Left lung (tissue), 14 donors: ENCODE measurements at places on chromosomes 12 and 14. TPM values are rescaled to one million over a fixed set of nuclear protein-coding genes. Genes with fewer than 3 reads are reported as not detected.

GRCh38 chr12:31510034-31510433 lies 80.9 kb downstream of the DENND5B start:
- no peak for DNase-seq

The TAS2R8 gene
- total RNA-seq, result not detected

DNA sequence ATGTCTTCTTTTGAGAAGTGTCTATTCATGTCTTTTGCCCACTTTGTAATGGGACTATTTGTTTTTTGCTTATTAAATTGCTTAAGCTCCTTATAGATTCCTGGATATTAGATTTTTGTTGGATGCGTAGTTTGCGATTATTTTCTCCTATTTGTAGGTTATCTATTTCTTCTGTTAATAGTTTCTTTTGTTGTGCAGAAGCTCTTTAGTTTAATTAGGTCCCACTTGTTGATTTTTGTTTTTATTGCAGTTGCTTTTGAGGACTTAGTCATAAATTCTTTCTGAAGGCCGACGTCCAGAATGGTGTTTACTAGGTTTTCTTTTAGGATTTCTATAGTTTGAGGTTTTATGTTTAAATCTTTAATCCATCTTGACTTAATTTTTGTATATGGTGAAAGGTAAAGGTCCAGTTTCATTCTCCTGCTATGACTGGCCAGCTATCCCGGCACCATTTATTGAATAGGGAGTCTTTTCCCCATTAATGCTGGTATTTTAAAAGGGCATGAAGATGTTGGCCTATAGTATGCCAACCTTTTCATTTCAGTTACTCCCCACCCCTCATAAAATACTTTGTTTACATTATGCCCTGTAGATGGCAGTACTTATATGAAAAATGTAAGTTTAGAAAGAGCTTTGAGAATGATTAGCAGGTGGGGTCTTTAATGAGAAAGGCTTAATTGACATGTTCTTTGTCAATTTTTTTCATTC lies 62.9 kb upstream of the PSMA6 start:
- DNase-seq, result no peak

DNA sequence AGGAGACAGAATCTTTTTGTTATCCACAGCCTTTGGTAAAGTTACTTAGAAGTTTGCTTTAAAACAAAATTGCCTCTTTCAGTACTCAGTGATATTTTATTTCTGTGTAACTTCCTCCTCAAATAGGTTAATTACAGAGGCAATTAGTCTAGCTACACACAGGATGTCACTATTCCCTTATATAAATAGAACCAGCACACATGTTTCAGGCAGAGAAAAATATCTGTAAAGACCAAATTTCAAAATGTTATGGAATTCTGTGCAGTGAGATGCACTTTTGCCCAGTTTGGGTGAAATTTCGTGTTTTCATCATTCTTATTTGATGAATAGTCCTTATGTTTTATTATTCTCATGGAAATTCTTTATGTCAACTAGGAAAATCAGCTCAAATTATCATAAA lies 410.6 kb upstream of the SOX5 start:
- DNase-seq, result no peak

GRCh38 chr12:50258167-50258551 lies 25.2 kb downstream of the LIMA1 start:
- no peak for DNase-seq

GRCh38 chr12:87047691-87048090 lies 791.5 kb upstream of the MGAT4C start:
- DNase-seq, result no peak

The ESR2 gene
- total RNA-seq, result 0.21 TPM

GRCh38 chr12:10130042-10130441 lies at the start of gene CLEC7A:
CLEC7A (minus strand) TSS chr12:10130199; CDS start chr12:10130082, 117 bp downstream.
- DNase-seq, result no peak

DNA sequence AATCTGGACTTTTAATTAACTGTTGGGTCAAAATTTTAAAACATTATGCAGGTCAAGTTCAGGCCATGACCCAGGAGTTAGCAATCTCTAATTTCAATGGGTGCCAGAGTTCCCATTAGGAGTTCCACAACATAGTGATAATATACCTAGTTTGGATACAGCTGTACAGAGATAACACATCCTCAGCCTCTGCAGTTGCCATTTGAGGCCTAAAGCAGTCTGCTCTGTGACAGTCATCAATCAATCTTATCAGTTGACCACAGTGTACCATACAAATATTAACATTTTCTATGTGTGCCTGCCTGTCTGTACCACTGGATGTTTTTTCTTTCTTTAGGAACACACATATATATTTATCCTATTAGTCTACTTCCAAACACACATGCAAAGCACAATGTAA lies 54.0 kb upstream of the BBS10 start:
- no peak for DNase-seq

DNA sequence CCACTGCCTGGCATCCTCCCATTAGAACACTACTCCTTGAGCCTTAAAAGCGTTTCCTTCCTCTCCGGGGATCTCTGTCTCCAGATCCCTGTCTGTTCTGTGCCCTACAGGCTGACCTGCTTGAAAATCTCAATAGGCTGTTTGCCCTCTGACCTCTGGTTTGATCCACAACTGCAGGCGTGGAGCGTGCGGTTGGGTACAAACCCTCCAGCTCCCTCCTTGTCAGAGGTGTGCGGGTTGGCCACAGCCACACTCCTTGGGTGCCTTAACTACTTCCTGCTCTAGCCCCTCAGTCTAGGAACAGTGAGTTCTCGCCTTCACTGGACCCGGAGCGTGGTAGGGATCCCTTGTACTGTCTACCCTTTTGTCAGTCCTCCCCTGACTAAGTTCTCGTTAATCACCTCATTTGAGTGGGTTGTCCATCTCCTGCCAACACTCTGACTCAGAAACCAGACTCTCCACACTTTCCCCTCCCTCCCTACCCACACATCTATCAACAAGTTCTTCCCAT lies 33.1 kb downstream of the CMKLR1 start:
- DNase-seq, result no peak

DNA sequence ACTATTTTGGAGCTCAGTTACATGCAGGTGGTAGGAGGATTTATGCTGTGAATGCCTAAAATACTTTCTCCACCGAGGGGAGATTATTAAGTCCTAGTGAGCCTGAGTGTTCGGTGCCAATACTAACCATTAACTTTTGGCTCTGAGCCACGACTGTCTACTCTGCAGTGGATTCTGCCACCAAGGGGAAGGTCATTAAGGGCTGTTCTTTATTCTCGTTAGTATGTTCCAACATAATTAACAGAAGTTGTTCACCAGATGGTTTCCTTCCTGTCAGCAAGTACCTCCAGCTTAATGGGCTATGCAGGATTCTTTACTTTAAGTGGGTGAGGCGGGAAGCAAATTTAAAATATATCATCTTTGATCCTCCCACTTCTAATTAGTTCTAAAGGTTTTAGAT lies 326.3 kb downstream of the BMP4 start:
- no peak for DNase-seq

- DNase-seq, result peak; percentile 94
Measured at GRCh38 chr14:100850841-100851585, 25.1 kb downstream of the MEG3 start.

The OR6C2 gene
- not detected for total RNA-seq

DNA sequence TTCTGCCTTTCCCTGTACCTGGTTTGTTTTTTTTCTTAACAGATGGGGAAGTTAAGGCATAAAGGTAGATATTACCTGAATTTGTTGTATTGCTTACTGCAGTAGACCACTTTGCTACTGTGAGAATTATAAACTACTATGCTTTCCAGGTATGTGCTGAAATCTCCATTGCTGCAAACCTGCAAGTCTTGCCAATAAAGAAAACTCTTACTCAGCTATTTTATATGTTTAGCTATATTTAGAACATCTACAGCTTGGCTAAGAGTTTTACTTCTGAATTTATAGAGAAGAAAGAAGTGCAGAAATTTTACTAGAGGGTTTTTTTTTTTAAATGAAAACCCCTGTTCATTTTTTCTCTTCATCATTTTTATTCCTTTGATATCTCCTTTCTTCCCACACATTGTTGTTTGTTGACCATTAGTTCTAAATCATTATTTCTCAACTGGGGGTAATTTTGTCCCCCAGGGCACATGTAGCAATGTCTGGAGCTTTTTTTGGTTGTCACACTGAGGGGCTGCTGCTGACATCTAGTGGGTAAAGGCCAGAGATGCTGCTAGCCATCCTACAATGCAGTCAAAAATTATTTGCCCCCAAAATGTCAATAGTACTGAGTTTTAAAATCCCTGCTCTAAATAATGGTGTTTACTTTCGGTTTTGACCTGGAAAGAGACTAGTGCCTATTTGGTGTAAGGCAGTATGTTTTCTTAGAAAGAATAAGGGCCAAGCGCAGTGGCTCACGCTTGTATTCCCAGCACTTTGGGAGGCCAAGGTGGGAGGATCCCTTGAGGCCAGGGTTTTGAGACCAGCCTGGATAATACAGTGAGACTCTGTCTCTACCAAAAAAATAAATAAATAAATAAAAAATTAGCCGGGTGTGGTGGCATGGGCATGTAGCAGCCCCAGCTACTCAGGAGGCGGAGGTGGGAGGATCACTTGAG lies 48.6 kb downstream of the PCNX1 start:
- no peak for DNase-seq

The ASIC1 gene
- 2.1 TPM for total RNA-seq

The ACSM4 gene
- total RNA-seq, result not detected

DNA sequence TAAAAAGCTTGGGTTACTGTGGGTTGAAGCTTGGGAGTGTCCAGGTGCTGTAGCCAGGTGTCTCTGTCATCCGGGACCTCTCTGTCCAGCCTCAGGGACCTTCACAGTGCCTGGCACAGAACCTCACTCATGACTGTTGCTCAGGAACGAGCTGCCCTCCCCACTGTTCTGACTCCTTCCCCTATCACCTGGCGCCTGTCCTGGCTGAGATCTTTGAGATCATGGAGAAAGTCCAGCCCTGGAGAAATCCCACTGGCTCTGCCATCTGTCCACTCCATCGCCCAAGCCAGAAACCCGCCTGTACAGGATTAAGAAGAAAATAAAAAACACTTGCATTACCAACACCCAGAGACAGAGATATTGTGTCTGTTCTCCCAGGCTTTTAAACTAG lies 53.5 kb downstream of the DGLUCY start:
- DNase-seq, result no peak

GRCh38 chr12:75713434-75713833 lies 202.0 kb upstream of the KRR1 start:
- DNase-seq, result no peak

- no peak for DNase-seq
Measured at GRCh38 chr14:49052521-49052920, 533.7 kb downstream of the RPS29 start.

The KRT71 gene
- total RNA-seq, result not detected

DNA sequence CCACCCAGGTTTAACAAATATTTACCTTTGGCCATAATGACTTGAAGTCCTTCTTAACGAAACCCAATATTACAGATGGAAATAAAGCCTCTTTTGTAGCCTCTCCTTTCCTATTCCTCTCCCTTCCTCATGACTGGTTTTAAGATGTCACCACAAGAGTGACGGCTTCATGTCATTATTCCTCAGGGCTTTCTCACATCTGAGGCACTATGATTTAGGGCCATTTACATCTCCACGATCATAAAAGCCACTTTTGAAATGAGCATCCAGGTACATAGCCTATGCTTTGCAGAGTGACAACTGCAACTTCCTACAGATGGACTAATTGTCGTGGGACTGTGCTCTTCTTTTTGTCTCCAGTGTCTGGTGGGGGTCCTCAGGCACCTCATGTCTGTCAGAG lies 32.3 kb upstream of the DACT1 start:
- DNase-seq, result no peak

DNA sequence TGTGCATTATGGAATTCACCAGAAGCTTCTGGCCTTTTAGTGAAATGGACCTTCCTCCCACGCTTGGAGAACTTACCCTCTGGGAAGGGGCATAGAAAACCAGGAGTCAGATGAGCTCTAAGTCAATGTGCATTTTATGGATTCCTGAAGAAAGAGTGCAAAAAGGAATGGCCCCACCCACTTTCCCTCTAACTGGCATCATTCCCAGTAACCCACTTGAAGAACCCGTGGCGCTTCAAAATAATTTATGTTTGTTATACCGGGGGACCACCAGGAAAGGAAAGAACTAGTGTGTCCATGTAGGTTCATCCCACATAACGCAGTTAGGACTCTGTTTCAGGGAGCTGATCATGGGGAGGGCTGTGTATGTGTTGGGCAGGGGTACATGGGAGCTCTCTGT lies 1153.4 kb downstream of the TMEM121 start:
- DNase-seq, result no peak

The CCDC177 gene
- total RNA-seq, result not detected

GRCh38 chr12:806200-806791 lies 53.9 kb downstream of the WNK1 start:
- no peak for DNase-seq

The NPAS3 gene
- total RNA-seq, result 0.21 TPM

DNA sequence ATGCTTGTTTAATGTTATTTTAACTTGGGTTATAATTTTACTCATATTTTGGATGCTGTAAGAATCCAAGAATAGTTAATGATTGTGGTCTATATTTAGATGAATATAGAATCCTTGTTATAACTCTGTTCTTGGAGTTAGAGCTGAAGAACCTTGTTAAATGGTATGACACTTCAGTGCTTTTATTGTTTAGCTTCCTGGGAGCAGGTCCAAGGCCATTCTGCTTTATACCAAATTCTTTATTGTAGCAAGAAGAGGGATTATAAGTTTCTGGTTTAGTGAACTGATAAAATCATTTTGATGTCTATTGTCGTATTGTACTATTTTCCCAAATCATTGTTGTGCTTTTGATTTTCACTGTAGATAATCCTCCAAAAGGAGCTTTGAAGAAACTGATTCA lies 69.4 kb downstream of the MIA2 start:
- DNase-seq, result no peak
